ENCODE measurements at places on chromosomes 13 and 19.

DNA sequence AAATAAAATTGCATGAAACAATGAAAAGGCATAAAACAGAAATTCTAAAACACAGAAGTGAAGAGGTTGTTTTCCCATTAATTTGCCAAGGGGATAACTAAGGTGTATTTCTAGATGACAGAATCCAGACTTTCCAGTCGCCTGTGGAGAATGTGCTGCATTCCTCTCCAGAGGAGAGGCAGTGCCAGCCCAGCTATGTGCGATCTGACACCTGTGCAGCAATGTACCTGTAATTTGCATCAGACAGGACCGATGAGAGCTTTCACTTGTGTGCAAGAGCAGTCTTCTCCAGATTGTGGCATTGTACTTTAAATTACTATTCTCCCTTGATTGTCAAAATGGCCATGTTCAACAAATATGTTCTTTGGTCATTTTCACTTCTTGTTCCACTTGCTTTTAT lies 1037.9 kb downstream of the EFNB2 start:
- no peak for DNase-seq

- DNase-seq = no peak
These were observed 1.5 kb upstream of the ELOF1 start for GRCh38 chr19:11560404-11561051.

GRCh38 chr13:24706886-24707585 lies 26.8 kb downstream of the ATP12A start:
- no peak for DNase-seq

DNA sequence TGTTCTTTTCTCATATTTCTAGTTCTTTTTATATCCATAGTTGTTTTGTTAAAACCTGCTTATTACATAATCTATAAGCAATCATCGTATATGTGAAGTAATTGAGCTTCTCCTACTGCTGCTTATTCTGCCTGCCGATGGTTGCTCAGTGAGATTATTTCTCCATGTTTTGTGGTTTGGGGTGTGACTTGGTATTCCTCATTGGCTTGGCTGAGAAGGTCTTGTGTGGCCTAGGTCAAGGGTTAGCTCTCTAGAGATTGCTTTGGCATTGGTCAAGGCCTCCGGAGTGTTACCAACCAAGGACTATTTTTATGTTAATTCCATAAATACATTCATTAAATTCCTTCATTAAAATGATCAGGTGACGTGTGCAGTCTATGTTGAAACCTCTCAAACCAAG lies 302.8 kb downstream of the MYO16 start:
- no peak for DNase-seq

DNA sequence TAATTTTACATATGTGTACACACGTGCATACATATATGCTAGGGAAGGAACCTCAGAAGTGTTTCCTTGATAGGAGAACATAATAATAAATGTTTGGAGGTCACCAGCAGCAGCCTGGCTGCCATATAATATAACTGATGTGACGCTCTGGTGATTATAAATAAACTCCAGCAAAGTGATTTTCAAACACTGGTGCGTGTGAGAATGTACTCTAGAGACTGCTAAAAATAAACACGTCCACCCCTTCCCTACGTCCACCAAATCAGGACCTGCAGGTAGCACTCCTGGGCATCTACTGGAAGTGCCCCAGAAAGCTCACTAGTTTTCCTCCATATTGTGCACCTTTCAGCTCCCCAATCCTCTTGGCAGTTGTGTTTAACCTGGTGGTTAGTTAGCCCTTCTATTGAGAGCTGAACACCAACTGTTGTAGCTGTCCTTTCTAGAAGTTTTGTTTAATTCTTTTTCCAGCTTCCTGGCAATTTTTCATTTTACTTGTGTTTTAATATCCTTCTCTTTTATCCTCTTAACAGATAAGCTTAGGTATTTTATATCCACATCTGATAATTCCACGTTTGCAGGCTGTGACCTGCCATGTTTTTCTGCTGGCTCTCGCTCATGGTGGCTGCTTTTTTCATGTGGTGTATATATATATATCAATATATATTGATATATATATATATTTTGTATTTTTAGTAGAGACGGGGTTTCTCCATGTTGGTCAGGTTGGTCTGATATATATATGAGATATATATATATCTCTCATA lies 13.0 kb downstream of the OPA3 start:
- no peak for DNase-seq

DNA sequence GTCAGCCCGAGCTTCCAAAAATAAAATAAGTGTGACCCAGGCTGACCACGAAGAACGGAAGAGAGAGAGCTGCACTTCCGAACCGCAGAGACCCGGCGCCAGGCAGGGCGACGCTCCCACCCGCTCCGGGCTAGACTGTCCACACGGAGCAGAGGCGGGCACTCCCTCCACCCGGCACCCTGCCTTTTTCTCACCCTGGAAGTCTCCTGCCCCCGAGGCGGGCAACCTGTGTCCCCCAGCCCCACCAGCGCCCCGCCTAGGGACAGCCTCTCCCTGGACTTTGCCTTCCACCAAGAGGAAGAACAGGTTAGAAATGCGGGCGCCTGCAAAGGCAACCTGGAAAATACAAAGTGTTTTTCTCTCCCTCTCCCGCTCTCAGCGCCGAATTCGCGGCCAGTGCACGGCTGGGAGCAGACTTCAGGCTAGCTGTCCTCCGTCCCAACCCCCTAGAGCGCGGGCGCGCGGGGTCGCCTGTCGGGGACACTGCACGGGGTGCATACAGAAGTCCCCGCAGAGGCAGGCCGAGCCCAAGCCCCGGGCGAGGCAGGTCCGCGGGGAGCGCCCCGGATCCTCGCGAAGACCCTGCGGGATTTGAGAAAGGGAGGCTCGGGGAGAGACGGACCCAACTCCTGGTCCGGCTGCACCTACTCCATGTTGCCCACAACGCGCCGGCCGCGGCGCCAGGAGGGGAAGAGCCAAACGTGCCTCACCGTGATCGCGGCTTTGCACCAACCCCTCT lies 845 bp downstream of the SPRY2 start:
- no peak for DNase-seq

GRCh38 chr13:107480130-107480529 lies 735.2 kb downstream of the LIG4 start:
- no peak for DNase-seq

GRCh38 chr13:21616205-21616866 lies 12.4 kb upstream of the MICU2 start:
- DNase-seq = no peak

GRCh38 chr19:41136636-41137455 lies 22.6 kb downstream of the CYP2F1 start:
- no peak for DNase-seq

- no peak for DNase-seq
These were observed 23.9 kb downstream of the WTIP start for GRCh38 chr19:34505321-34506025.

DNA sequence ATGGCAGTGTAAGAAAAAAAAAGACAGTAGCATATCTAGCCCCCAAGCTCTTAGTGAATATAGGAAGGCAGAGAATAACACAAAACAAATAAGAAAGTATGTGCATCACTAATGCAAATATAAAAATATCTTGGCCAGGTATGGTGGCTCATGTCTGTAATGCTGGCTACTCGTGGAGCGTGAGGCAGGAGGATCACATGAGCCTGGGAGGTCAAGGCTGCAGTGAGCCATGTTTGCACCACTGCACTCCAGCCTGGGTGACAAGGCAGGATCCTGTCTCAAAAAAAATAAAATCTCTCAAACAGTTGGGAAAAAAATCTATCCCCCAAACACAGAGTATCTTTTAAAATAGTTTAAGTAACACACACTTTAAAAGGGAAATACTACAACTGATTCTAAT lies 17.4 kb downstream of the SPART start:
- no peak for DNase-seq

DNA sequence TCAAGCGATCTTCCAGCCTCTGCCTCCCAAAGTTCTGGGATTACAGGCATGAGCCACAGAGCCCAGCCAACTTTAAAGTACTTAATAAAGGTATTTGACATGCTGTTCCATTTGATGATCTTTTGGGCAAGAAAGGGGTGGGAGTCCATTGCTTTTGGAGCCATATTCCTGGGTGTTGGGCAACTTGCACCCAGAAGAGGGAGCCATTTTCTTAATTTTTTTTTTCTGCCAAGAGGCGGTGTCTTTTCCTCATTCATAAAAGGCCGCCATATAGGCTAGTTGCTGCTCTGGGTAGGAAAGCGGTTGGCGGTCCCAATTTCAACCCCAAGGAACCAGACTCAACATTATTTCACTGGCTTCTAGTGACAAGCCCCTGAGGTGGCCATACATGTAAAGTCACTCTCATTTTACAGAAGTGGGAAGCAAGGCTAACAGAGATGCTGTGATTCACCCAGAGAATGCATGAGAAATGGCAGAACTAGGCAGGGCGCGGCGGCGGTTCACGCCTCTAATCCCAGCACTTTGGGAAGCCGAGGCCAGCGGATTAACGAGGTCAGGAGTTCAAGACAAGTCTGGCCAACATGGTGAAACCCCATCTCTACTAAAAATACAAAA lies 139.6 kb downstream of the CACNA1A start:
- DNase-seq = no peak

DNA sequence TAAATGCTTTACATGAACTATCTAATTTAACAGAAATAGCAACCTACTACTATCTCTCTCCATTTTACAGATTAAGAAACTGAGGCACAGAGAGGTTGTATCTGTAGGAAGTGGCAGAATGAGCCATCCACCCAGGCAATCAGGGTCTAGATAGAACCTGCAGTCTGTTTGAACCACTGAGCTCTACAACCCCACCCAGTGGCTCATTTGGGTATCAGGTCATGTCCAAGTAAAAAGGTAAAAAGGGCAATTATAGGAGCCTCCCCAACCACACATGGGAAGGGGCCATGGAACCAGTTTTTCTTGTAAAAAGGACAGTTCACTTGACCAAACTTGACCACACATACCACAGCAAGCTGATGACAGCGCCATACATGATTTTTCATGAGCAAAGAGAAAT lies 92.9 kb upstream of the SGCG start:
- no peak for DNase-seq

- no peak for DNase-seq
These were observed 1449.8 kb upstream of the MIR17HG start for GRCh38 chr13:89897681-89898080.

DNA sequence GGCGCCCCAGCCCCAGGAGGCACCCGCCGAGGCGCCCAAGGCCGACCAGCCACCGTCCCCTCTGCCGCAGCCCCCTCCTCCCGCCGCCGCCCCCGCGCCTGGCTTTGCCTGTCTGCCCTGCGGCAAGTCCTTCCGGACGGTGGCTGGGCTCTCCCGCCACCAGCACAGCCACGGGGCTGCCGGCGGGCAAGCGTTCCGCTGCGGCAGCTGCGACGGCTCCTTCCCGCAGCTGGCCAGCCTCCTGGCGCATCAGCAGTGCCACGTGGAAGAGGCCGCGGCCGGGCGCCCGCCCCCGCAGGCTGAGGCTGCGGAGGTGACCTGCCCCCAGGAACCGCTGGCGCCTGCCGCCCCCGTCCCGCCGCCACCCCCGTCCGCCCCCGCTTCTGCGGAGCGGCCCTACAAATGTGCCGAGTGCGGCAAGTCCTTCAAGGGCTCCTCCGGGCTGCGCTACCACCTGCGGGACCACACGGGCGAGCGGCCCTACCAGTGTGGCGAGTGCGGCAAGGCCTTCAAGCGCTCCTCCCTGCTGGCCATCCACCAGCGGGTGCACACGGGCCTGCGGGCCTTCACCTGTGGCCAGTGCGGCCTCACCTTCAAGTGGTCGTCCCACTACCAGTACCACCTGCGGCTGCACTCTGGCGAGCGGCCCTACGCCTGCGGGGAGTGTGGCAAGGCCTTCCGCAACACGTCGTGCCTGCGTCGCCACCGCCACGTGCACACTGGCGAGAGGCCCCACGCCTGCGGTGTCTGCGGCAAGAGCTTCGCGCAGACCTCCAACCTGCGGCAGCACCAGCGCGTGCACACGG lies 2.6 kb upstream of the NAT14 start:
- DNase-seq = no peak

DNA sequence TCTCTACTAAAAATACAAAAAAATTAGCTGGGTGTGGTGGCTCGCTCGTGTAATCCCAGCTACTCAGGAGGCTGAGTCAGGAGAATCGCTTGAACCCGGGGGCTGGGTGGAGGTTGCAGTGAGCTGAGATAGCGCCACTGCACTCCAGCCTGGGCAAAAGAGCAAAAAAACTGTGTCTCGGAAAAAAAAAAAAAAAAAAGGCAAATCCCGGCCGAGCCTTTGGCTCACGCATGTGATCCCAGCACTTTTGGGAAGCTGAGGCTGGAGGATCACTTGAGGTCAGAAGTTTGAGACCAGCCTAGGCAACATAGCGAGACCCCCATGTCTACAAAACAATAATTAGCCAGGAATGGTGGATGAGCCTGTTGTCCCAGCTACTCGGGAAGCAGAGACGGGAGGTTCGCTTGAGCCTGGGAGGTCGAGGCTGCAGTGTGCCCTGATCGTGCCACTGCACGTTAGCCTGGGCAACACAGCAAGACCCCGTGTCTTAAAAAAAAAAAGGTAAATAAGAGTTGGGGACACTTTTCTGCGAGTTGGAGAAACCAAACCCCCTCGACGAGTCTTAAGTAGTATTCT lies 574 bp upstream of the GPX4 start:
- DNase-seq = no peak

DNA sequence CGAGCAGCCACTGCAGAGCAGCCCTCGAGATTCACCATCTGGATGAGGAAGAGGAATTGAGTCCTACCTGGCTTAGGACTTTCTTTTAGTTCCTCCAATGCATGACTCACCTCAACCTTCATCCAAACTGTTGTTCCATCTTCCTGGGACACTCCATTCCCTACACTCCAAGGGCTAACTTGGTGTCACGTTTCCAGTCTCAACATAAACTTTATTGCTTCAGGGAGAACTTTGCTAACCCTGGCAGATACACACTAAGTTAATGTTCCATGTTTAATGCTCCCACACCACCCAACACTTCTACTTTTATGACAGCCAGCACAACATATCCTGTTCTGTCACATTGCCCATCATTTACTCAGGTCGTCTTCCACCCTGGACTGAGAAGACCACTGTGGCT lies 164.4 kb downstream of the RBM26 start:
- no peak for DNase-seq

DNA sequence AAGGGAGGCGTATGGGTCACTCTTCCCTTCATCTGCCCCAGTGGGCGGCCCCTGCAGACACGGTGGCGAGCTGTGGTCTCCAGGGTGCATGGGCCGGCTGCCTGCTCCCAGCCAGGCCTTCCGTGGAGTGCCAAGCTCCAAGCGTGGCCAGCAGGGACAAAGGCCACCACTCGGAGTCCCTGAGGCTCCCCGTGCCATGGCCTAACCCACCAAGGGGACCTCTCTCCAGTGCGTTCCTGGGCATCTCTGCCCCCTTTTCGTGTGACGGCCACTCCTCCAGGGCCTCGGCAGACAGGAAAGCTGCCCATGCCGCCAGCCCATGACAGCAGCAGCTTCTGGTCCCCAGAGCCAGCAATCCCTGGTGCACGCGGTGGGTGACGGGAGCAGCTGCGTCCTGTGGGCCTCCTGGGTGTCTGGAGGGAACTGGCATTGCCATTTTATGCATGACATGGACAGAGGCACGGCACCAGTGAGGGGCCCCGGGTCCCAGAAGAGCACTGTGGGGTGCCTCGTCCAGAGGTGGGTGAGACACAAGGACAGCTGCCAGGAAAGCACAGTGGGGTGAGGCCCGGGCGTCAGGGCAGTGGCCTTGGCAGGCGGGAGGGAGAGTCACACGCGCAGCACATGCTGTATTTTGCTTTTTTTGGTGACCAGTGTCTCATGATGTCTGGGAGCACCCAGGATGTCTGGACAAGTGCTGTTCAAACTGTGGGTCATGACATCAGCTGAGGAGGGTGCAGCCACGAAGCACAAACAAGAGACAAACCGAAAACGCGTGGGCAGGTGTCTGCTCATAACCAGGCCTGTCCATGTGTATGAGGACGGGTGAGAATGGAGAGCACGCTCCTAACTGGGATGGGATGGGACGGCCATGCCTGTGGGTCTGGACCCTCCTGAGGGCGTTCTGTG lies 32.3 kb downstream of the CEBPG start:
- no peak for DNase-seq

- no peak for DNase-seq
These were observed 191.6 kb downstream of the SHISA2 start for GRCh38 chr13:25860265-25860664.

Data from non-pigmented ciliary epithelial cell (primary cell).